ENCODE measurements at places on chromosomes 1 and 21.

DNA sequence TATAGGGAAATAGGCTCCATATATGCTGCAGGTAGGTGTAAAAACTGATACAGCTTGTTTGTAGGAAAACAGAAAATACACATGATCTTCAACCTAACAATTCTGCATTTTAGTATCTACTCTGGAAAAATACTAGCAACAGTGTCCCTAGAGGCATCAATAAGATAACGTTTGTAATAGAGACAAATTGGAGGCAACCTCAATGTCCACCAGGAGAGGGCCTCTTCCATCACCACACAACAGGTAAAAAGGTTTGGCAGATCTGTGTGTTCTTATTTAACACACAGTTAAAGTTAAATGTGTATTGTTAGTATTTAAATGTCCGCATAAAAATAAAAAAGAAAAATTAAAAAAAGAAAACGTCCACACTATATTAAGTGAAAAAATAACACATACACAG is 5.4 kb downstream of the EIF2D start:
- DNase-seq: no peak

- no peak for DNase-seq
These were observed 101.8 kb downstream of the CLIC6 start for GRCh38 chr21:34770576-34770975.

DNA sequence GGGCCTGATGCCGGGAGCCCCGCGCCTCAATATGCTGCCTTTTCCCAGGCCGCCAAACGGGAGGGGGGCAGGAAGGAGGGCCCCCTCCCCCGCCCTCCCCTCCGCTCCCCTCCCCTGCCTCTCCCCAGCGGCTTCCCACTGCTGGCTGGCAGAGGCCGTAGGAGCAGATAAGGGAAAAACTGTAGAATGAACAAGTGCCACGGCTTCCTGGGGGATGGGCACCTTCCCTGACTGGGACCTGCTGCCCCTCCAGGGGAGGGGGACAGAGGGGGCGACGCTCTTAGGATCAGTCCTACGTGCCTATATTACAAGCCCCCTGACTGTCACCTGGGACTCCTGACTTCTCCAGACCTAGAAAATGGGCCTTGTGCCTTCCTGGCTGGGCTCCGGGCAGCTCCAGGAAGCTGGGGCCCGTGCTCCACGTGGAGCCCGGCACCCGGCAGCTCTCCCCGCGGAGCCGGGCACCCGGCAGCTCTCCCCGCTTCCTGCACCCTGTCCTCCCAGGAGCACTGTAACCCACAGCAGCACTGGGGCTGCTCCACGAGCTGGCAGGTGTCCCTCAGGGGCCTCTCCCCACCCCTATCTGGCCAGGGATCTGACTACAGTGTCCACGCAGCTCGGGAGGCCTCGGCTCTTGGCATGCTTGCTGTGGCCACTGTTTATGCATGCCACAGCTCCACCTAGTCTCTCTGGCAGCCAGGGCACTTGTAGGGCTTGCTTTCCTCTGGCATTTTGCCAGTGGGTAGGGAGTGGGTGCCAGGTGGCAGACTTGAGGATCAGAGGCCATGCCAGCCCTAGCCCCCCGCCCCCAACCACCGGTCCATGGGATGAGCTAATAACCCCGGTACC is 674 bp upstream of the HES5 start:
- DNase-seq: no peak

DNA sequence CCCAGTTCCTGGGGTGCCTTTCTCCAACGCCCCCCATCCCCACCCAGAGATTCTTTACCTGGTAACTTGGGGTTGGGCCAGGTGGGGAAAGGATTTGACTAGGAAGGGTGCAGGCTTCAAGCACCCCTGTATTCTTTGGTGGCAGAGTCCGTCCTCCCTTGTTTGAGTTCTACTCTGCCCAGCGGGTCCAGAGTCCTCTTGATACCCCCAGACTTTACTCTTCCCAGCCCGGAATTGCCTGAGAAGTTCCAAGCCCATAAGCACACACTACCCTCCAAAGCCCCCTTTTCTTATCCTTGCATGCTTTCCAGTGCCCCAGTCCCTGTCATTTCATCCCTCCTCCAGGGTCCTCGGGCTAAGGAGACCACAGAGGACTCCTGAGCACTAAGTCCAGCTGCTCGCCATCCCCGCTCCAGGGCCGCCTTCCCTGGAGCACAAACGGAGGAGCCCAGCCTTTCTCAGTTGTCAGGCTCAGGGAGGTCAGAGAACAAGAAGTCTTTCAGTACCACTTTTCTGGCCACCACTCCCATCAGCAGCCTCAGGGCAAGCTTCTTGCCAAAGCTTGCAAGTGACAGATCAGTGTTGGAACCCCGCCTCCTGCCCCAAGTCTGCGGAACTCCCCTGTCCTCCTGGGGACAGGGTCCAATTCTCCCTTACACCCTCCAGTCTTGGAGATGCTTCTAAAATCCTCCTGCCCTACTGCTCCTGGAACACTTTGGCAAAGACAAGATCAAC is 12.2 kb downstream of the SLC45A3 start:
- no peak for DNase-seq

DNA sequence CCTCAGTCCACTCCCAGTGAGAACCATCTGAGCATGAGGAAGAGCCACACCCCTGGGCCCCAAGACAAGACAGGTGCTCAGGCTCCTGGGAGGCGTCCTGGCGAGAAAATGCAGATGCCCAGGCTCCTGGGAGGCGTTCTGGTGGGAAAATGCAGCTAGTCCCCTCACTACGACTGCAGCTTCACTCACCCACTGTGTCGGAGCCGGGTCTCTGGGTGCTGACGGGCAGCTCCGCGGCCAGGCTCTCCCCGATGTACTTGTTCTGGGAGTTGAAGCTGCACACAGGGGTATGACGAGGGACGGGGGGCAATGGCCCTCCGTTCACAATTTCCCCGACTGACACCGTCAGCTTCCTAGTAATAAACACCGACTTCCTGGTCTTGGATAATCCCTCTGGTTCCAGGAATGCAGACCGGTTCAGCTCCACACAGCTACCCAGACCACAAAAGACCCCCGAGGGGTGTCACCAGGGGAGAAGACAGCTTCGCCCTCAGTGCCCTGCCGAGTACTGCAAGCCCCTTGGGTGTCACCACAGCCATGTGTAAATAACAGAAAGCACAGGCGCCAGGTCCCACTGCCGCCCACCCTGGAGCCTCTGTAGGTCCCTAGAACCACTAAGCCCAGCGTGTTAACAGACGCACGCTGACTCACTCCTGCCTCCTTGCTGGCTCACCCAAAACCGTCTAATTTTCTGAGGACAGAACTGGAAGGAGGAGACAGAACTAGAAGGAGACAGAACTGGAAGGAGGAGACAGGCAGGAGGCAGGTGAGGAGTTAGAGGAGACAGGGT is 19.5 kb downstream of the MCM3AP start:
- no peak for DNase-seq

- DNase-seq: peak; percentile 34
These were observed 86.1 kb downstream of the FASLG start for GRCh38 chr1:172745014-172745413.

- no peak for DNase-seq
These were observed 354.3 kb downstream of the TGFB2 start for GRCh38 chr1:218699421-218699820.

DNA sequence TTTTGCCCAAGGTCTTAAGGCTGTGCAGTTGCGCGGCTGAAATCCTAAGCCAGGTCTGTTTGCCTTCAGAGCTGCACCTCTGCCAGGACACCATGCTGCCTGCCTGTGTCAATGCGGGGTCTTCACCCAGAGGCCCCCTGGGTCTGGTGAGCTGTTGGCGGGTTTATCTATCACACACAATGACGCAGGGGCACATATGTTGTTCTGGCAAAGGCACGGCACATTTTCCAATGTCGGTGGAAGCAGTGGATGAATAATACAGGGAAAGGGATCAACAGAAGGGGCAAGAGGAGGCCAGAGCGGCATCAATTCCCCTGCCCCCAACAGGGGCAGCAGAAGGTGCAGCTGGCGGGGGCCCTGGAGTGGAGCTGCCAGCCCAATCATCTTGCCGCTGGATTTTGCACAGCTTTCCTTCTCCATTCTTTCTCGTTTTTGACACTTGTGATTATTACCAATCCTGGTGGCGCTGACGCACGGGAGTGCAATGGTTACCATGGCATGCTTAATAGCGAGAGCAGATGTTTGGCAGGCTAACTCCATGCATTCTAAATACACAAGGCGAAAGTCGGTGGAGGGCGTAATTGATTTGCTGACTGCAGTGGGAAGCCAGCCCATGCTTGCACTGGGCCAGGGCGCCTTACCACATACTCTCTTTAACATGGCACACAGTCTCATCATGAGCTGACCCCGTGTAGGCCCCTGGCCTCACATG is 45.8 kb upstream of the CYP2J2 start:
- no peak for DNase-seq

- DNase-seq: no peak
These were observed 13.0 kb downstream of the MRAP start for GRCh38 chr21:32311621-32312020.

GRCh38 chr1:15031251-15031933 is 122.2 kb upstream of the TMEM51 start:
- no peak for DNase-seq

DNA sequence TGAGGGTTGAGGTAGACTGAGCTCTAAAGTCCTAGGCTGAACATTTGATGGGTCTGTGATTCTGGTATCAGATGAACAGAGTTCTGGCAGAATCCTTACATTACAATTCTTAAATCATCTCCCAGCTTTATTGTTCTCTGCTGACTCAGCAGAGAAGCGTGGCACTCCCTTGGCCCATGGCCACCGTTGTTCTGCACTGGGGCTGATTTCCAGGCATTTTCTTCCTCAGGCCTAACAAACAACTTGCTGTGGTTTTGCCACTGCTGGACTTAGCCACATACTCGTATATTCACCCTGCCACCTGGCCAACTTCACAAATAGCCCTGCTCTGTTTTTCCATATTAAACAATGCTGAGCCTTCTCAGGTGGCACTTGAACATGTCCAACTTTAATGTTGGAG is 223.2 kb downstream of the TNR start:
- no peak for DNase-seq

DNA sequence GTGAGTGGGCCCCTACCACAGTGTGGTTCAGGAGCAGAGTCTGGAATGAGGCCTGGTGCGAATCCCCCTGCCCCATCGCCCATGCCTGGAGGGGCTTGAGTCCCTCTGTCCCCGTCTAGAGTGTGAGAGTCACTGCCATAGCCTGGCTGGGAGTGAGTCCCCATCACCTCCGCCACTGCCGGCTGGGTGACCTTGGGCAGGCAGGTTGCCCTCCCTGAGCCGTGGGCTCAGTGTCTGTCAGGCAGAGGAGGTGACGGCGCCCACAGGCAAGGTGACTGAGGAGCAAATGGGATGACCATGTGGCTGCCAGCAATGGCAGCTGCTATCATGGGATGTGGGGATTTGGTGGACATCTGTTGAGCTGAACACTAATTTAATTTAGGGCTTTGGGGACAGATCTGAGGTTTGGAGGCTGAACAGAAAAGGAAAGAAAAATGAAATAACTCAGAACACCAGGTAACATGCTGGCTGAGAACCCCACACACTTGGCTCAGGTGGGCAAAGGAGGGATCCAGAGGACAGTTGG is 38.1 kb upstream of the GPR153 start:
- no peak for DNase-seq
